ENCODE measurements at places on chromosomes 2 and 18.

DNA sequence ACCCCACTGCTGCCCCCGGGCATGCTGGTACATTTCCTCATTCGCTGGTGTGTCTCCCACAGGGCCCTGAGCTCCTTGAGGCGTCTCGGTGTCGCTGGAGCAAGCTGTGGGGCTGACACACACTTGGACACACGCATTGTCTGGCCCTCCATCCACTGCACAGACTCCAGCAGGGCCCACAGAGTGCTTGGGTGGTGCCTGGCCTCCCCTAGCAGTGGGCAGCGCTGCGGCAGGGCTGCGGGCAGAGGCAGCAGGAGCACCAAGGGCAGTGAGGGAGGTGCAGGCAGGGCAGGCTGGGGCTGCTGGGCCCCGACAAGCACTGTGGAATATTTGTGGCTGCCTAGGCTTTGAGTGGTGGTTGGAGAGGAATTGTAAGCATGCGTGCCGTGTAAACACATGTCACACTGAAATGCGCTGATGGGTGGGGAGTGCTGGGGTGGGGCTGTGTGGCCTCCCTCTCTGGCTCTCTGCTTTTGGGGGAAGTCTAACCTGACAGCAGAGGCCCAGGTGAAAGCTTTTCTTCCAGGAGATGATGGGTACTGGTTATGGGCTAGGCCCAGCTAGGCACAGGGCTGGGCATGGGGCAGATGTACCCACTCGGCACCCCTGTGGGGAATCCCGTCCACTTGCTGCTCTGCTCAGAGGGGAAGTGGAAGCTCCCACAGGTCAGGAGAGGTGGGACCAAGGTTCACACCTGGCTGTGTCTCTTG is 55.5 kb upstream of the HS6ST1 start:
- no peak for DNase-seq

GRCh38 chr18:42106784-42107183 is 151.8 kb downstream of the PIK3C3 start:
- DNase-seq, result no peak

DNA sequence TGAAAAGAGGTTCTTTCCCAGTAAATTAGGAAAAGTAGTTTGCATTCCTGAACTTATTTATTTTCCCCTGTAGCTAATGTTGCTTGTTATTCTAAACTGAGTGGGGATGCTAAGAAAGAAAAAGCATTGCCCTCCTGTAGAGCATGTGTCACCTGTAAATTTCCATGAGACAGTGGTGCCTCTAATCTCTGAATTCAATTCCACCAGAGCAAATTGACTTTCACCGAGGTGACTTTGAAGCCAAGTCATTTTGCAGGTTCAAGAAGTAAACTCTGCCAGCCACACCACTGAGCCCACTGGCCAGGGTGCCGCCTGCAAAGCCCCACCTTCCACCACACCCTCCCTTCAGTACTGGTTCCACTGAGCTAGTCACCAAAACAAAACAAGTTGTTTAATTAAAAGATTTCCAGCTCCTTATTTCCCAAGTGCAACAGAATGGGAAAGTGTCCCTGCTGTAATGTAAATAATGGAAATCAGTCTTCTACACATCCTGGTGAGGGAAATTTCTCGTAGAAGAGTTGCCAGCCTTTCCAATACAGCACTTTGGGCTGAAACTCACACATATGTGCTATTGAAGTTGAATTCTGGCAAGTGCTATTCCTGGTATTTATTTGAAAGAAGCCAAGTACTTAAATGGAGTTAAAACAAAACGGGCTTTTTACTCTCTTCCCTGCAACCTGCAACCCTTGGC is 254.8 kb downstream of the RNF152 start:
- no peak for DNase-seq

- no peak for DNase-seq
Observed at GRCh38 chr2:233247116-233247515, 4.4 kb upstream of the ATG16L1 start.

GRCh38 chr2:219987830-219988229 is 360.4 kb downstream of the SLC4A3 start:
- no peak for DNase-seq

DNA sequence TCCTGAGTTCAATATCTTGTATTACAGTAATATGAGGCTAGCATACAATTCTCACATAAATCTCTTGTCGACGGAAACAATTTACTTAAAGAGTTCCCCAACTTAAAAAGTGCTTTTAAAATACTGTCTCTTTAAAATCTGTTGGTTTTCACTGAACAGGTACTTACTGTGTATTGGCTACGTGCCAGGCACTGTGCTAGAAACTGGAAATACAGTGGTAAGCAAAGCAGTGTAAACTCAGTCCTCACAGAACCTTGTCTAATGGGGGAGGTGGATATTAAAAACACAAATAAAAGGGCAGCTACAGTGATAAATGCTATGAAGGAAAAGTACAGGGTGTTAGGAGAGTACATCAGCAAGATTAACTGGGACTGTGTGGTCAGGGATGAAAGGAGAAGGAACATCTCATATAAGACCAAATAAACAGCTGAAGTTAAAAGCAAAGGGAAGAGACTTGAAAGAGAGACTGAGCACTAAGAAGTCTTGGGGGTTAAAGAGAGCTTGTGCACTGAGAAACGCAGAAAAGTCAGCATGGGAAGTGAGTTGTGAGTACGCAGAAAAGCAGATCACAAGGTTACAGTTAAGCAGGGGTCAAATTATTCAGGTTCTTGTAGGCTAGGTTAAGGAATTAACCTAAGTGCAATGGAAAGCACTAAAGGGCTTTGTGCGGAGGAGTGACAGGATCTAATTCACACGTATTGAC is 52.5 kb downstream of the USP40 start:
- no peak for DNase-seq

DNA sequence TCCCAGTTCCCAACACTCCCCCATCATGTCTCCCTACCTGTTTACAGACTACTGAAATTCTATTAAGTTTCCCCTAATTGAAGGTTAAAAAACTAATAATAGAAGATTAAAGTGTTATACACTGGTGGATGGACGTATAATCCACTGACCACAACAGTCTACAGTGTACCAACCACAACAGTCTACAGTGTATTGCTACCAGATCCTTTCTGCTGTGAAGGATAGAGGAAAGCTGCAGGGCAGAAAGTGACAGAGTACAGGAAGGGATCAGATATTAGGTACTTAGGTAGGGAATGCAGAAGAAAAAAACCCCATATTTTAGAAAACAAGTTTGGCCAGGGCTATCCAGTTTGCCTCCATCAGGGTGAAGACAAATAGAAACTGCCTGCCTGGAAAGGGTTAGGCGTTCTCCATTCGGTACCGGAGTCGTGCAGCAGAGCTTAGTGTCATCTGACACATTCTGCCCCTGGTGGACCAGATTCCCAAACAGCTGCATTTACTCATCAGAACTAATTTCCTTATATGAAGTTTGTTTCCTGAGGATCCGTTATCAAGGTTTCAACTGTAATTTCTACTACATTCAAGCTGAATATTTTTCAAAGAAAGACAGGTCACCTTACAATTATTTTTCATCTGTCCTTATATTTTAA is 49.9 kb downstream of the KLF7 start:
- DNase-seq, result no peak

GRCh38 chr2:225471482-225471881 is 72.0 kb downstream of the NYAP2 start:
- no peak for DNase-seq

- no peak for DNase-seq
Observed at GRCh38 chr2:140440815-140441214, 1660.6 kb upstream of the NXPH2 start.

GRCh38 chr2:234620018-234620417 is 123.1 kb upstream of the ARL4C start:
- no peak for DNase-seq

GRCh38 chr2:190668892-190669291 is 20.0 kb downstream of the NAB1 start:
- no peak for DNase-seq

- DNase-seq, result no peak
Observed at GRCh38 chr2:43605079-43605655, 9.3 kb upstream of the THADA start.

- DNase-seq, result no peak
Observed at GRCh38 chr2:224769489-224769888, 53.3 kb upstream of the CCDC195 start.

DNA sequence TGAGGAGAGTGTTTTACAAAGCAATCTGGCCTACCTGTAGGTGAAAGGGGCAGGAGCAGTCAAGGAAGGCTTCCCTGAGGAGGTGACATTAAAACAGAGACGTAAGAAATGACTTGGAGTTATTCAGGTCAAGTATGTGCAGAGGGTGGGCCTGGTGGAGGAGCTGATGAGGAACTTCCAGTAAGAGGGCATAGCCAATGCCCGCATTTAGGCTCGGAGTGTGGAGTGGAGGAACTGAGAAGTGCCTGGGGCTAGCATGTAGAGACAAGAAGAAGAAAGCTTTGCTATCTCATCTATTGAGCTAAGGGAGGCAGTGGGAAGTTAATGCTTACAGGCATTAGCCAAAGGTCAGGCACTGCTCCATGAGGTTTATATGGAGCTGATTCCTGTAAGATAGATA is 312.2 kb downstream of the ZNF521 start:
- no peak for DNase-seq

DNA sequence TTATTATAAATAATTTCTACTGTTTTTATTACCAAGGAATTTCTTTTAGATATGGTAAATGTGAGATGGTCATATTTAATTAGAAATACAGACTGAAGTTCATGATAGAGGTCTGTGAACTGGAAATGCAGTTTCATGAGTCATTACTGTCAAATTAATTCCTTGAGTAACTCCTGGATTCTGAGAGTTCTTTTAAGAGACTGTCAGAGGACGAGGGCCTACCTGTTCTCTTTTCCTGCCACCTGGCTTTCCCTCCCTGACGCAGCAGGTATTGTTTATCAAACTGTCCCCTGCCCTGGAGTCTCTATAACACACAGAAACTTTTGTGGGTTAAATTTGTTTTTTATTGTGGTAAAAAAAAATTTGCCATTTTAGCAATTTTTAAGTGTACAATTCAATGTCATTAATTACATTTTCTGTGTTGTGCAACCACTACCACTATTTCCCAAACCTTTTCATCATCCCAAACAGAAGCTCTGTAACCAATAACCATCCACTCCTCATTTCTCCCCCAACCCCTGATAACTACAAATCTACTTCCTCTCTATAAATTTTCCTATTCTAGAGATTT is 142.6 kb downstream of the DIS3L2 start:
- no peak for DNase-seq

DNA sequence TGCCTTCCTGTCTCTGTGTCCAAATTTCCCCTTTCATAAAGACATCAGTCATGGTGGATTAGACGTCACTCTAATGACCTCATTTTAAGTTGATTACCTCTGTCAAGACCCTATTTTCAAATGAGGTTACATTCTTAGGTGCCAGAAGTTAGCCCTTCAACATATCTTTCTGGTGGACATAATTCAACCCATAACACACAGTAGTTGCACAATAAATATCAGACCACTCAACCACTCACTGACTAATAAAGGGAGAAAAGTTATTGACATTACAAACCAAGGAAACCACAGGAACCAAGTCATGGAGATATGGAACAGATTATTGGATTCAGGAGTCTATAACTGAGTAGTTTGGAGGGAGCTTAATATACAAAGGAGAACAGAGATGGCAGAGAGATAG is 377.4 kb upstream of the ACVR2A start:
- no peak for DNase-seq

- DNase-seq, result no peak
Observed at GRCh38 chr18:5879479-5879882, 15.8 kb downstream of the TMEM200C start.

GRCh38 chr2:1591978-1592907 is 152.1 kb downstream of the PXDN start:
- DNase-seq, result no peak

- DNase-seq, result no peak
Observed at GRCh38 chr2:63891488-63892030, 49.9 kb downstream of the UGP2 start.

GRCh38 chr2:211093743-211094303 is 537.4 kb downstream of the CPS1 start:
- no peak for DNase-seq

DNA sequence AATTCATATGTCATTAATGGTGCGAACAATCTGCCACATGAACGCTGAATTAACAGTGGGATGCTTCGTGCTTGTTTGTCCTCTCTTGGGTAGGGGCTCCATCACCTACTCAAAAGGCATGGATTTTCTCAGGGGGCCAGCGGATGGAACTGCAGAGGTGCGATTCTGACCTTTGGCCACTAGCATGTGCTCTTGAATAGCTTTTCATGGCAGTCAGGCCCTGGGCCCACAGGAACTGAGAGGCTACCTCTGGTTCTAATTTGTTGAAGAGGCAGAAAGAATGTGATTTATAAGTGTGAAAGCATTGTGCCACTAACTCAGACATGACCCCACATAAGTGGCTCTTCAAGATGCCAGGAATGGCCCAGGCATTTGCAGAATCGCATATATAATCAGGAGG is 283.2 kb downstream of the INSIG2 start:
- DNase-seq, result no peak

DNA sequence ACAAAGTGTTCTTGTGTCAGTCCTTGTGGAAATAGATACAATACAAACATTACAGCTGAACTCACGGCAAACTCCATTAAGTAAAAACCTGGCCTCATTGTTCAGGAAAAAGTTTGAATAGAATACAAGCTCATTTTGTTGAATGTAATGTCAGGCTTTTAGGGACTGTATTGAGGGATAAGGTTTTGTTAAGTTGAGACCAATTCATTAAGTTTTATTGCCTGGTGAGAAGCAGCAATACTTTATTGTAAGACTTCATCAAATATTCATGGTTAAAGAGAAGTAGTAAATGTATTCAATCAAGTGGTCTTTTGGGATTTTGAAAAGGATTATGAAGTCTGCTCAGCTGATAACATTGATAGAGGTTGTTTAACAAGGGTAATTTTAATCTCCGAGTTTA is 35.4 kb upstream of the METAP1D start:
- no peak for DNase-seq

GRCh38 chr18:12162786-12163185 is 69.1 kb downstream of the ANKRD62 start:
- DNase-seq, result no peak

GRCh38 chr2:28133778-28134177 is 243.2 kb downstream of the BABAM2 start:
- DNase-seq, result no peak

- no peak for DNase-seq
Observed at GRCh38 chr2:119464981-119465380, 33.3 kb downstream of the TMEM37 start.

DNA sequence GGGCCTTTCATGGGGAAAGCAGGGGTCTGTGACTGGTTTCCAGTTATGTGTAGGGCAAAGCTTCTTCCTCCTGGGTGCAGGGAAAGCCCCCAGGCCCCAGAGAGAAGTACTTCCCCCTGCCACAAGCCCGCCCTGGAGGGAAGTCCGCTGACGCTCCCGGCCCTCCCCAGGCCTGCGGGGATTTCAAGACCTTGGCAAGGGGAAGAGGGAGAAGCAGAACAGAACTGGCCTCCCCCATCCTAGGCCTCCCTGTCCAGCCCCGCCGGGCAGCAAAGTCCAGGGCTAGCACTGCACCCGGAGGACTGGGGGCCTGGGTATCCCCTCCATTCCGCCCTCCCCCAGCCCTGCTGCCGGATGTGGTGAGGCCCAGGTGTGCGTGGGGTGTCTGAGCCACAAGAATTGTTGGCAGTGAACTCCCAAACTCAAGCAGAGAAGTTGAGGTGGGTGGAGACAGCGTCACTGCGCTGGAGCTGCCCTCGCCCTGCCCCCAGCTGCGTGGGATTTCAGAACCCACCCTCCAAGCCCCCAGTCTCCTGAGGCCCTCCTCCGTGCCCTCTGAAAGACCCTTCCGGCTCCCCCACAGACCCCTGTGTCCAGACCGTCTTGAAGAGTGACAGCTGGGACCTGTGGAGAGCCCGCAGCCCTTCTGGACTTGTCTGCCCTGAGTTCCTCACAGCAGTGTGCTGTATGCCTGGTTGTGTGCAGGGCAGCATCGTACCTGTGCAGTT is 1.1 kb upstream of the DUSP2 start:
- DNase-seq, result peak; percentile 74

- no peak for DNase-seq
Observed at GRCh38 chr2:144379851-144380311, 140.0 kb downstream of the ZEB2 start.

Measured in stimulated activated CD4-positive, alpha-beta T cell treated with anti-CD3 and anti-CD28 coated beads, Interleukin-15, amount 100 ng/mL, for 1 hour (primary cell).